ENCODE measurements at places on chromosomes 12 and 14. TPM values are rescaled to one million over a fixed set of nuclear protein-coding genes. Genes with fewer than 3 reads are reported as not detected.

DNA sequence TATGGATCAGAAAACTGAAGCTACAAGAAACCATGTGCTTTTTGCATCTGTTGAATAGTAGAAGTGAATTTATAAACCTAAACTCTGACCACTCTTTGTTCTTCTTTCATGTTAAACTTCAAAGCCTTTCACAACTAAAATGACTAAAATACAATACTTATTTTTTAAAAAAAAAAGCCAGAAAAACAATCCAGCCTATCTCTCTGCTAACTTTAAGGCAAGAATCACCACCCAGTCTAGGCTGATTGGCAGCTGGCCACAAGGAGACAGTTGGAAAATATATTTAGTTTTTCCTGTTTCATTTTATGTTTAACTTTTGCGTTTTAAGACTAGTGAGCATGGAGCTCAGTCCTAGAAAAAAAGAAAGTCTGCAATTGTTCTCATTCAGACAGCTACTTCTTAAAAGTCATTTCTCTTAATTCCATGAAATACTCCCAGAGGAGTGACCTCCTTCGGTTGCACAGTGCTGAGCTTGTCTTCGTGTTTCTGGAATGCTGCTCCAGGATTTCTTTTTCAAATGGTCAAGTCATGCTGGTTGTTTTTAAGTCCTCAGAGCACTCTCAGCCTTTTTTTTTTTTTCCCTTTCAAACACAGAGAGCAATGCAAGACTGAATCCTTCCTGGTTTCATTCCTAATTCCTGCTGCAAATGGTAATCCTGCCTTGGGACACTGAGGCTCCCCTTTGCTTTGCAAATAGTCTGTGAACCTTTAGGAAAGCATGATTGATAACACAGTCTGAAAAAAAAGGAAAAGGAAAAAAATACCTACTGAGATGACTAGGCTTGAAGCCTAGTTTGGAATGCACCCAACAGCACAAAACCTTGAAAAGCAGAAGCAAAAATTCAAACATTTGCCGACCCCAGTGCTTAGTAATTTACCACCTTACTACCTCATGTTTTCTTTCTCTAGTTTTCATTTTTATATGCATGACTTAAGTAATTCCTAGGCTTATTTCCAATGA lies 233.3 kb upstream of the DAAM1 start:
- peaks cover 15% of the 10 kb centered on the region for H3K4me1 ChIP-seq
- DNase-seq = no peak
- no peaks in the 10 kb centered on the region for H3K27me3 ChIP-seq
- no peaks in the 10 kb centered on the region for H3K36me3 ChIP-seq

DNA sequence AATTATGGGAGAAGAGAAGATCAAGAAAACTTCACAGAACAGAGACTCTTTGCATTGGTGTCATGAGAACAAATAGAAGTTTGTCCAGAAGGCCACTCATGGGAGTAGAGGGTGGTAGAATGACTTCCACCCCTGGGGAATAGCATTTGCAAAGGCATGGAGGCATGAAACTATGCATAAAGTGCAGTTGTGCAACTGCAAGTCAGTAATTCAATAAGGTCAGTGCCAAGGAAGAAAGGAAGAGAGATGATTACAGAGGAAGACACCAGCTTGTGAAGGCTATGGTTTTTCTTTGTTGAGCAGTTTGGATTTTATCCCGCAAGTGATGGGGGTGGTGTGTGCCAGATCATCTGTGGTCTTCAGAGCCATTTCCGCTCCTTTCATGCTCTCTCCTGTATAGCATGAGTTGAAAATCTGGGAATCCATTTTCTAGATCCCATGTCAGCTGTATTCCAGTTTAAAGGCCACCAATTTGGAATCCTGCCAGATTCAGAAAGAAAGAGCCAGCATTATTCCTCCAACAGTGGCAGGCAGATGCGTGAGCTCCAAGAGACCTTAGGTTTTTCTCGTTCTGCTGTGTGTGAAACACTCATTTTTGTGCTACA lies 67.6 kb upstream of the GRIN2B start:
- H3K27ac ChIP-seq = no peak overlapping the region
- no peak for DNase-seq
- H3K4me3 ChIP-seq = no peak overlapping the region
- H3K36me3 ChIP-seq = no peaks in the 10 kb centered on the region

Gene KRT72
- not detected for total RNA-seq

Gene SPSB2
- 6.3 TPM for total RNA-seq

DNA sequence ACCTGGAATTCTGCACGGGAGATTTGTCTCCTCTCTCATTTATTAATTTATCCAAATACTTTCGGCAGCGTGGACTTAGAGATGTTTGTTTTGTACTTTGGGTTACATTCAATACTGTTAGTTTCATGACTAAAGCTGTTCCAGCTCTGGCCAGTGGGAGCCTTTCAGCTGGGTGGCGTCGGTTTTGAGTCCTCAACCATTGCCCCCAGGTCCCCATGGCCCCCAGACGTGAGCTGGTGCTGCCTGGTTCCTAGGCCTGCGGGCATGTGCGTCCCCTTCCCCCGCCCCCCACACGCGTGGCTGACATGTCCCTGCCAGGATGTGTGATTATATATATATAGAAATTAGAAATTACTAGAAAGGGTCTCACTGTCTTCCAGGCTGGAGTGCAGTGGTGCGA lies 48.2 kb downstream of the KIF26A start:
- DNase-seq = no peak
- no peak overlapping the region for H3K27ac ChIP-seq
- peaks cover 4% of the 10 kb centered on the region for H3K4me1 ChIP-seq
- H3K4me3 ChIP-seq = no peak overlapping the region

GRCh38 chr12:57543581-57543980 lies 3.4 kb downstream of the DCTN2 start:
- DNase-seq = no peak
- peaks cover 43% of the 10 kb centered on the region for H3K4me1 ChIP-seq
- no peak overlapping the region for H3K27ac ChIP-seq
- H3K27me3 ChIP-seq = peaks cover 3% of the 10 kb centered on the region
- H3K4me3 ChIP-seq = no peak overlapping the region
- peaks cover 36% of the 10 kb centered on the region for H3K36me3 ChIP-seq
